ENCODE measurements at places on chromosomes 7 and 10. TPM values are rescaled to one million over a fixed set of nuclear protein-coding genes. Genes with fewer than 3 reads are reported as not detected.

- peaks cover 4% of the 10 kb centered on the region for H3K36me3 ChIP-seq
- DNase-seq, result no peak
- H3K27me3 ChIP-seq, result no peaks in the 10 kb centered on the region
- H3K4me1 ChIP-seq, result no peaks in the 10 kb centered on the region
- no peak overlapping the region for H3K27ac ChIP-seq
Measured at GRCh38 chr7:83339907-83340306, 177.2 kb upstream of the PCLO start.

GRCh38 chr10:78555128-78555527 is 513.6 kb upstream of the ZMIZ1 start:
- H3K4me1 ChIP-seq, result peaks cover 24% of the 10 kb centered on the region
- H3K36me3 ChIP-seq, result no peaks in the 10 kb centered on the region
- H3K27me3 ChIP-seq, result peaks cover 10% of the 10 kb centered on the region
- no peak for DNase-seq
- H3K4me3 ChIP-seq, result no peak overlapping the region

DNA sequence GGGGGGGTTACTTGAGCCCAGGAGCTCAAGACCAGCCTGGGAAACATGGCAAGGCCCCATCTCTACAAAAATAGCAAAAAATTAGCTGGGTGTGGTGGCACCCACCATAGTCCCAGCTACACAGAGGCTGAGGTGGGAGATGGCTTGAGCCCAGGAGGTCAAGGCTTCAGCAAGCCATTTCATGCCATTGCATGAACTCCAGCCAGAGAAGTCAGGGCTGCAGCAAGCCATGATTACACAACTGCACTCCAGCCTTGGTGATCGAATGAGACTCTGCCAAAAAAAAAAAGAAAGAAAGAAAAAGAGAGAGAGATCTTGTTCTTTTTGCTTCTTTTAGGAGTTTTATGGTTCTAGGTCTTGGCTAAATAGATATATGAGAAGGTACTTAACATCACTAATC is 200.2 kb upstream of the PHYHIPL start:
- H3K4me3 ChIP-seq, result no peak overlapping the region
- no peak overlapping the region for H3K27ac ChIP-seq
- H3K36me3 ChIP-seq, result no peaks in the 10 kb centered on the region
- H3K27me3 ChIP-seq, result peaks cover 2% of the 10 kb centered on the region
- no peak for DNase-seq

Gene NXPH1
- 3.8 TPM for total RNA-seq

Gene SPAM1
- total RNA-seq, result not detected

GRCh38 chr7:11335947-11336346 is 362.3 kb downstream of the PHF14 start:
- H3K4me1 ChIP-seq, result no peaks in the 10 kb centered on the region
- H3K27ac ChIP-seq, result no peak overlapping the region
- no peaks in the 10 kb centered on the region for H3K36me3 ChIP-seq
- H3K27me3 ChIP-seq, result no peaks in the 10 kb centered on the region
- no peak overlapping the region for H3K4me3 ChIP-seq
- DNase-seq, result no peak

Gene ELN
- 3.7 TPM for total RNA-seq

- no peak overlapping the region for H3K27ac ChIP-seq
- H3K4me3 ChIP-seq, result no peak overlapping the region
- H3K4me1 ChIP-seq, result no peaks in the 10 kb centered on the region
- H3K27me3 ChIP-seq, result peaks cover 4% of the 10 kb centered on the region
- DNase-seq, result no peak
- peaks cover 42% of the 10 kb centered on the region for H3K36me3 ChIP-seq
Measured at GRCh38 chr7:158289761-158290523, 297.7 kb downstream of the PTPRN2 start.

Gene CCDC136
- 202 TPM for total RNA-seq
